ENCODE measurements at places on chromosomes 7 and 10.

DNA sequence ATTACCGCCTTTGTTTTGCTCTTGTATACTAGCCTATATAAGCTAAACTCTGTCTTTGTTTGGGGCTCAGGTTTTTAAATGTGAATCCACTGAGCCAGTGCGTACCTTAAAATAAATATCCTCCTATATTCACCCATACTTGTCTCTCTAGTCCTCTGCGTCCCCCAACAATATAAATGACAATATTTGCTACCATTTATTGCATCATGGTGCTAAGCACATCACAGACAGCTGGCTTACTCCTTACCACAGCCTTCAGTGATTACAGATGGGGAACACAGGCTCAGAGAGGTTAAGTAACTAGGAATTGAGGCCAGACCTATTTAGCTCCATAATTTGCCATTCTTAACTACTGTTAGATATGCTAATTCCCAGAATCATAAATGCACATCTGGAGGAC is 3.4 kb upstream of the ADCK2 start:
- no peak for DNase-seq

GRCh38 chr10:48633381-48634197 is 28.7 kb upstream of the ARHGAP22 start:
- no peak for DNase-seq

DNA sequence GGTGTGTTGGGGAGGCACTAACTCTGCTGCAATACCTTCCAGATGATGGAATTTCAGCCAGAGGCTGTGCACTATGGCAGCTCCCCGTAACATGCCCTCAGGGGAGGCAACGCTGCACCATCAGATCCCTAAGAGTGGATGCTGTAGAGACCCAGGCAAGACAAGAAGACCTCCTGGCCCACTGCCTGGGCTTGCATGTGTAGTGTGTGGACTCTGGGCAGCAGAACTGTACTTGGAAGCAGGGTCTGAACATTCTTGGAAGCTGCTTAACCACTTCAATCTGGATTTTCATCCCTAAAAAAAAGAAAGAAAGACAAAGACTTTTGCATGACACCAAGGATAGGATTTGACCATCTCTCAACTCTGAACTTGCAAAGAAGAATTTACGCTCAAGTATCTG is 297.5 kb upstream of the NRP1 start:
- DNase-seq, result no peak

- no peak for DNase-seq
Observed at GRCh38 chr7:112056409-112056808, 149.8 kb downstream of the DOCK4 start.

GRCh38 chr10:118243907-118244306 is 98.2 kb downstream of the FAM204A start:
- no peak for DNase-seq

DNA sequence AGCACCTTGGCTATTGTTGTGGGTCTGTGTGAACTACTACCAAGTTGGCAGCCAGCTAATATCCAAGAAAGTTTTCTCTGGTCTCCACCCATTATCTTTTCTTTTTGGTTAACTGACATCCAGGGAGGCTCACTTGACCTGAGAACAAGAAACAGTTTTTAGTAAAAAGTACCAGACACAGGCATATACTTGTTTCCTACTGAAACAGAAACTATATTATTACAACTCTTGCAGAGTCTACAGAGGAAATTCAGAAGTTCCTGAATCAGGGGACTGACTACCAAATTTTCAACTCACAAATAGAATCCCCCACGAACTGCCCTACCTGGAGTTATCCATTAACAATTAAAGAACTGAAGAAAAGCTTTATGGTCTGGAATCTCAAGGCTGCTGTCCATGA is 168.9 kb downstream of the KCND2 start:
- no peak for DNase-seq

DNA sequence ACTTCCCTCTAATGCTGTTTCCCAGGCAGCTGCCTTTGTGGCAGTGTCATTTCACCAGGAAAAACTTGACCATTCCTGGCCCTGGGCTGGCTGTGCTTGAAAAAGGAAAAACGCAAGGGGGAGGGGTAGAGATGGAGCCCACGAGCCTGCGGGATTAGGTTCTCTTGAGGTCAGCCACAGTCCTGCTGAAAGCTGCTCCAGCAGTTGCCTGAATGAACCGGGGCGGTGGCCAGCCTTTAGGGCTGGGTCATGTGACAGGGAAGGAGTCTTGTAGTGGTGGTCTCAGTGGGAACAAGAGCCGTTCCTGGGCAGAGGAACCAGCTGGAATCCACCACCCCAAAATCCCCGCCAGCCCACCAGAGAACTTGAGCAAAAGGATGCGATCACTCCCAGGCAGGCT is 51.2 kb upstream of the LRRC4 start:
- no peak for DNase-seq

- no peak for DNase-seq
Observed at GRCh38 chr10:125137601-125138438, 22.5 kb downstream of the CTBP2 start.

GRCh38 chr7:69518705-69519077 is 79.6 kb upstream of the AUTS2 start:
- DNase-seq, result no peak

- DNase-seq, result no peak
Observed at GRCh38 chr7:105759670-105760550, 116.5 kb downstream of the ATXN7L1 start.

Data from stimulated activated CD8-positive, alpha-beta memory T cell treated with anti-CD3 and anti-CD28 coated beads, Interleukin-4, amount 100 ng/mL, for 1 hour (primary cell).